Adrenal gland (tissue), 19 donors: ENCODE measurements at places on chromosomes 1 and 21.

DNA sequence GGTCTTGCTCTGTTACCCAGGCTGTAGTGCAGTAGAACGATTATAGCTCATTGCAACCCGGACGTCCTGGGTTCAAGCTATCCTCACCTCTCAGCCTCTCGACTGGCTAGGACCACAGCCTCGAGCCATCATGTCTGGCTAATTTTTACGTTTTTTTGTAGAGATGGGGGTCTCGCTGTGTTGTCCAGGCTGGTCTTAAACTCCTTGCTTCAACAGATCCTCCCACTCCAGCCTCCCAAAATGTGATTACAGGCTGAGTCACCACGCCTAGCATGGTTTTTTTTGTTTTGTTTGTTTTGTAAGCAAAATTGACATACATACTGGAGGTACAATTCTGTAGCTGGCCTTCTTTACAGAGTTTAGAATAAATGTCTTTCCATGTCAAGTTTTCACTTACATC is 994 bp upstream of the LAMTOR5 start:
- no peak for DNase-seq

DNA sequence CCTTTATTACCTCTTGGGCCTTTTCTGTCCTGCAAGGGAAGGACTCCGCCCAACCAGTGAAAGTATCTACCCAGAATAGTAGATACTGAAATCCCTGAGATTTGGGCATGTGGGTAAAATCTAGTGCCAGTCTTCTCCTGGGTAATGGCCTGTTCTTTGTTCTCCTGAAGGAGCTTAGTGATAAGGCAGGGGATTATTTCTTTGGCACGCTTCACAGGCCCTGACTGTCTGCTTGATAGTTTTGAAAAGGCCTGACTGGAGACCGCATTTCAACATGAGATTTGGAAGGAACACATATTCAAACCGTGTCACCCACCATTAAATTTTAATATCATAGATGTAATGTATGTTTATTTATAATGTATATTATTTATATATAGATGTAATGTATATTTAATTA is 48.9 kb downstream of the RASAL2 start:
- no peak for DNase-seq

DNA sequence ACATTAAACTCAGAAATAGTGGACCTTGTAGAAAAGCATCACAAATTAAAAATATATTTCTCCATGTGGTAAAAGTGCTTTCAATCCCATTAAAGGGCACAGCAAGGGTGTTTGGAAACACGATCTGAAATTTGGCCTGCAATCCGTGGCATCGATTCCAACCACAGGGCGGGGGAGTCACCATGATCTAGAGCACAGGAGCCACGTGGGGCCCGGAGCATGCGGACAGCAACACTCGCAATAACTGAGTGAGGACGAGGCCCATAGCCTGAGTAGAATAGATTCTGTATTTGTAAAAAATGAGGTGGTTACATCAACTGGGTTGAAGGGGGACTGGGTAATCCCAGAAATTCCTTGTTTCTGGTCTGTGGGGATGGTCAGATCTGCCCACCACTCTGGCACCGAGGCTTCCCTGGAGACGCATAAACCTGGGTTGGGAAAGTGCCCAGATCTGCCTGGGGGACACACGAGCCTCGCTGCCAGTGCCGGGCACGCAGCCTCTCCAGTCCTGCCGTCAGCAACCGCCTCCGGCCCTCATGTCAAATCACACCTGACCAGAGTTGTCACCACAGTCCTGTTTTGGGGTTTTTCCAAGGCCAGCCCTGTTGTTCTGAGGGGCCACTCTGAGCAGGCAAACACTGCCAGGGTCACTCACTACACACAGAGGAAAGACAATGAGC is 104.3 kb downstream of the PGBD5 start:
- peak; percentile 10 for DNase-seq

- no peak for DNase-seq
Observed at GRCh38 chr1:5005171-5005570, 350.8 kb downstream of the AJAP1 start.

- DNase-seq: no peak
Observed at GRCh38 chr21:42250422-42251403, 31.8 kb downstream of the ABCG1 start.

GRCh38 chr1:9909234-9910046 is 629 bp downstream of the CTNNBIP1 start:
- DNase-seq: peak; percentile 14

DNA sequence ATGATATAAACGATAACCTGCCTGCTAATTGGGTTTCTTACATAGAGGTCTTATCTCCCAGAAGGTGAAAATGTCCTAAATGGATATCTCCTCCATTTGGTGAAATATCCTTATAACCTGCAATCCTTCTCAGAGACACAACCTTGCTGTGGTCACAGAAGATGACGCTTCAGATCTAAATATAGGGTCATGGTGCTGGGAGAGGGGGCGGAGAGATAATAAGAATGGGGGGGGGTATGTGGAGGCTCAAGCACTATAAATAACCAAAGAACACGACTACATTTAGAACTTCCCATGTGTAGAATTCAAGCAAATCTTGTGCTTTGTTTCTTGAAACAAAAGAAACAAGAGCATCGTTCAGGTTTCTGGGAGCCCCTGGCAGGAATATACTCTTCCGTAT is 260.6 kb upstream of the ESRRG start:
- no peak for DNase-seq

DNA sequence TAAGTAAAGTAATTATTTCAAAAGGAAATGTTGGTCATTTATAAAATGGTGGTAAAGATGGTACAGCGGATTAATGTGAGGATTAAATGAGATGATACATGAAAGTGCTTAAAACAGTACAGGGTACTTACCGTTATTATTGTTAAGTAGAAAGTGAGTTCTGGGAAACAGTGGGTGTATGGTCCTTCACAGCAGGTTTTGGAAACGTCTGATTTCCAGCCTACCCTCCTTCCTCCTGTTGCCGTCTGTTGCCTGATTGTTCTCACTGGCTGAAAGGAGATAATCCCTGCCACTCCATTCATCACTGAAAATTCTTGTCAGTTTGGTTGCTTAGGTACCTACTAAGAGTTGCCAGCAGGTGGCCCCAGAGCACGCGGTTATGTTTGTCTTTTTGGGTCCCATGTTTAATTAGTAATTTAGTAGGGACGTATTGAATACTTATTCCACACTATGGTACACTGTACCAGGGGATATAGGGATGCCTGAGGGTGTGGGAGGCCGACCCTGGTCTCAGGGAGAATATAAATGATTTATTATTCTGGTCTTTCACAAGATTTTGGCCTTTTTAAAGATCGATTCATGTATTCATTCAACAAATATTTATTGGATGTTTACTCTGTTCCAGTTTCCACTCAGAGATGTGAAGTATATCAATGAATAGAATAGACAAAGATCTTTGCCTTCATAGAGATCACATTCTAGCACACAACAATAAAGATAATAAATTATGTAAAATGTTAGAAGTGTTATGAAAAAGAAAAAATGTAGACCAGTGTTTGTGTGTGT is 30.8 kb upstream of the RPTN start:
- DNase-seq: peak; percentile 87

DNA sequence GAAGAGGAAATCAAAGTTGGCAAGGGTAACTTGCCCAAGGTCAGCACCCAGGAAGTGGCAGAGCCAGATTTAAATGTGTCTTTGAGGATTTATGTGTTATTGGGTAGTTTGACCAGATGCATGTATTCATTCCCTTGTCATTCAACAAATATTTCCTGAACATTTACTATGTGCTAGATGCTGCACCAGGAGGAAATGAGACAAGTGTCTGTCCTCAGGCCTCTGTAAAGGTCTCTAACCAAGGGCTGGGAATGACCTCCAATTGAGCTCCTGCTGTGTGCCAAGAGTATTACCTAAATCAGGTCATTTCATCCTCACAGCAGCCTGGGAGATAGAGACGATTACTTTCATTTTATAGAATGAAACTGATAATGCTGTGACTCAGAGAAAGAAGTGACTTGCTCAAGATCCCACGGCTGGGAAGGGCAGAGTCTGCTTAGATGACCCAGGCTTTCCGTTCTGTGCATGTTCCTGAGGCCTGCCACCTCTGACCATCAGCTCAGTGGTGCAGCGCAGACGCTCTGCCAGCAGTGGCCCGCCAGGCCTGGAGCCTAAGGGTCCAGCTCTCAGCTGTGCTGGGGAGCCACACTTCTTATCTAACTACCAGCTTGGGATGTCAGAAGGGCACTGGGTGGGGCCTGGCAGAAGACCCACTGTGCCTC is 3.5 kb upstream of the TTC22 start:
- peak; percentile 64 for DNase-seq

GRCh38 chr1:3066826-3067225 is 2.2 kb upstream of the PRDM16 start:
- no peak for DNase-seq

DNA sequence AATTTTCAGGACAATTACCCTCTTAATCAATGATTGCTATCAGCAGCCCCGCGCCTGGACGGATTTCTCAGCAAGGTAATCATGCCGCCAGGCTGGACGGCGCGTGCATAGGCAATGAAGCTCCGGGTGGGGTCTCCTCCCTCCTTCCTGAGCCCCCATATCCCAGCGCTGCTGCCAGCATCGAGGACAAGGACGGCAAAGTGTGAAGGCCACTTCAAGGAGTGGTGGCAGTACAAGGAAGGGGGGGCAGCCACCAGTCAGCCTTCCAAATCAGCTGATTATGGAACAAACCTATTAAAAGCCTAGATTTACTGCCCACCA is 51.1 kb downstream of the DMAP1 start:
- DNase-seq: no peak

- DNase-seq: peak; percentile 31
Observed at GRCh38 chr1:1915911-1916840, 1.1 kb downstream of the CALML6 start.

- DNase-seq: no peak
Observed at GRCh38 chr1:52281518-52281917, 84.5 kb downstream of the CC2D1B start.

DNA sequence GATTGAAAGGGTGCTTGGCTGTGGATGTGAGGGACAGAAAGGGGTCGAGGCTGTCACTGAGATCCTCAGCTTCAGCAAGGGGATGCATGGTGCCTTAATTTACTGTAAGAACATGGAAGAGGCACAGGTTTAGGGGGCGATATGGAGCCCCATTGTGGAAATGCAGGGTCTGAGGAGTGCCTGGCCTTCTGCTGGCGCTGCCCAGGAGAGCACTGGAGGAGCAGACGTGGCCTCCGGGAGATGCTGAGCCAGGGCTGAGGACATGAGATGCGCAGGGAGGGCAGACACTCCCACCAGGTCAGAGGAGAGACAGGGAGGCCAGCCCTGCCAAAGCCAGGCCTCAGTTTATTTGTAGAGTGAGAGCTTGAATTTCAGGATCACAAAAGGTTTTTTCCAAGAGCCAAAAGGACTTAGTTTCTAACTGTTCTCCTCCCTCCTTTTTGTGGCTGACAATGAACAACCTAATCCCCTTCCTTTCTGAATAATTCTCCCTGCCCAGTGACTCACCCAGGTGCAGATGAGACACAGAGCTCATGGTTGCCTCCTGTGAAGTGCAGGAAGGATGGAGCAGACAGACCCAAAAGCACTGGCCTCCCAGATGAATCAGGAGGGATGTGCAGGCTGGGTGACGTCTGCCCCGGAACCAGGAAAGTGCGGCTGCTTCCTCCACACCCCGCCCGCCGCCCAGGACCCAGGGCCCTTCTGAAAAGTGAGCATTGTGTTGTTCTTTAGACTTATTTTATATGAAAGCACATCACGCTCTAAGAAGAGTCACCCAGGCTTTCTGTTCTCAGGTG is 73.0 kb upstream of the TMPRSS2 start:
- DNase-seq: no peak

- DNase-seq: no peak
Observed at GRCh38 chr1:88803444-88803843, 87.9 kb downstream of the GTF2B start.

- DNase-seq: no peak
Observed at GRCh38 chr1:230307213-230307612, 118.9 kb downstream of the PGBD5 start.

GRCh38 chr1:182952677-182953444 is at the start of gene SHCBP1L:
Gene SHCBP1L (minus strand): TSS chr1:182953166. CDS start chr1:182953133, 33 bp downstream.
- DNase-seq: no peak

DNA sequence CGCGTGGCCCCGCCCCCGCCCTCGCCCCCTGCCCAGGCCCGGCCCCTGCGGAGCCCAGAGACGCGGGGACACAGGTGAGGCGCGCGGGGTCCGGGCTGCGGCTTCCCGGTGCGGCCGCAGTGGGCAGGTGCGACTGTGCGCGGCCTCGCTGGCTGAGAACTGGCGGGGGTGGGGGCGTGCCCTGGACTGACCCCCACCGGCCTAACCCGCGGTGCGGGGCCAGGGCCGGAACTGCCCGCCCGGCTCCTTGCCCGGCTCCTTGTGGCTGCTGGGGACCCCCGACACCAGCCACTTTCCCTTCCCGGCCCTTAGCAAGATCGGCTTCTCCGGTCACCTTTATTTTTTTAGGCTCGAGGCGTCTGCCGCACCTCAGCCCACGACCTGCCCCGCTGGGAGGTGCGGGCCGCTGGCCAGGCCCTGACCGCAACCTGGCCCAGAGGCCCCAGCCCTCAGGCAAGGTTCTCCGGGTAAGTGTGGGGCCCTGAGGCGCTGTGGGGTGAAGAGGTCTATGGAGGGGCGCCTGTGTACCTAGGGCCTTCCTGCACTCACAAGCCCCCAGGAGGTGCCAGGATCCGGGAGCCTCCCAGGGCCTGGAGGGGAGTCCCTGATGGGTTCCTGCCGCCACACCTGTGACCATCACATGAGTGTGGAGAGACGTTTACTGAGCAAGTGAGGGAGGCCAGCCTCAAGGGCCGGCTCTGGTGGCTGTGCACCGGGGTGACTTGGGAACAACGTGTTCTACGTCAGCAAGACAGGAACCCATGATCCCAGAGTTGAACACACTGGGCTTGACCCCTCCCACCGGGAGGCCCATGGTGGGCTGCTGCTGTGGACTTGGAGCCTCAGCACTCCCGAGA is at the start of gene SMIM1:
Gene SMIM1, plus strand, starts transcription at position 35 of the 857 bp plus-strand sequence. CDS start 2,625 bp downstream, outside the sequence.
- DNase-seq: no peak

DNA sequence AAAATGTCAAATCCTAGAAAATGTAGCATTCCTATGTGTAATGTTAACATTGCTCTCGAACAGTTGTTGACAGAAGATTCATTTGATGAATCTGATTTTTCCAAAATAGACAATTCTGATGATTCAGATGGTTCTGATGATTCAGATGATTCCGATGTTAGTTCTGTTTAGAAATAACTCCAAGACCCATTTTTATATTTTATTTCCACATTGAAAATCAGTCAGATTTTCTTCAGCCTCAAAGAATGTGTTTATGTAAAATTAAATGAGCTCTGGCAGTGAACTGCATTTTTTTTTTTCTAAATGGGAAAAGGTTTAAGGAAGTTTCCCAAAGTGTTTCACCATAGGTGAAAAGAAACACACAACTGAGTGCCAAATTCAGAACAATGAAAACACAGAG is 136.5 kb downstream of the TSEN15 start:
- DNase-seq: no peak

- no peak for DNase-seq
Observed at GRCh38 chr1:10204003-10204642, 6.2 kb upstream of the KIF1B start.

- DNase-seq: peak; percentile 8
Observed at GRCh38 chr1:174800216-174800851, 199.4 kb upstream of the CACYBP start.

- peak; percentile 83 for DNase-seq
Observed at GRCh38 chr1:220094016-220094911, at the start of gene IARS2. Gene IARS2 (plus strand): TSS chr1:220094132. CDS start chr1:220094217, 85 bp downstream.

GRCh38 chr21:37188825-37189224 is 78.3 kb downstream of the VPS26C start:
- DNase-seq: no peak
